ENCODE measurements at places on chromosomes 4 and X.

- DNase-seq, result no peak
Measured at GRCh38 chr4:2937146-2937857, 25.9 kb downstream of the NOP14 start.

- DNase-seq, result no peak
Measured at GRCh38 chr4:53788621-53789020, 197.3 kb upstream of the LNX1 start.

- no peak for DNase-seq
Measured at GRCh38 chr4:15907430-15907829, 31.1 kb downstream of the FGFBP1 start.

GRCh38 chr4:122662701-122663100 lies 41.8 kb upstream of the IL21 start:
- no peak for DNase-seq

DNA sequence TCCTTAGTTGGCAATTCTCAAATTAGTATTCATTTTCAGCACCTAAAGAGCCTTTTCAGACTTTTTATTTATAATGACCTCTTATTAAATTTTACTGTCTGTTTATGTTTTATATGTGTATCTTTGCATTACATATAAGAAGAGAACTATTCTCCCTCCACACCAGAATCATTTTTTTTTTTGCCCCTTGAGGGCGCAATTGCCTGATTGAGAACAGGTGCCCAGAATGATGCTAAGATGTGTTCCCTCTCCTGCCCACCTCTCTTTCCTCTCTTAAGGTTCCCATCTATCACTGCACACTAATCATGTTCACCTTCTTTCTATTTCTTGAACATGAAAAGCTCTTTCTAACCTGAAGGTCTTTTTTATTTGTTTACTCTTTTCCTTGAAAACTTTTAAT lies 44.2 kb upstream of the ADAM29 start:
- DNase-seq, result no peak

- DNase-seq, result no peak
Measured at GRCh38 chr4:187475901-187476300, 519.7 kb upstream of the ZFP42 start.

GRCh38 chr4:58649226-58649625 lies 1539.0 kb upstream of the IGFBP7 start:
- no peak for DNase-seq

DNA sequence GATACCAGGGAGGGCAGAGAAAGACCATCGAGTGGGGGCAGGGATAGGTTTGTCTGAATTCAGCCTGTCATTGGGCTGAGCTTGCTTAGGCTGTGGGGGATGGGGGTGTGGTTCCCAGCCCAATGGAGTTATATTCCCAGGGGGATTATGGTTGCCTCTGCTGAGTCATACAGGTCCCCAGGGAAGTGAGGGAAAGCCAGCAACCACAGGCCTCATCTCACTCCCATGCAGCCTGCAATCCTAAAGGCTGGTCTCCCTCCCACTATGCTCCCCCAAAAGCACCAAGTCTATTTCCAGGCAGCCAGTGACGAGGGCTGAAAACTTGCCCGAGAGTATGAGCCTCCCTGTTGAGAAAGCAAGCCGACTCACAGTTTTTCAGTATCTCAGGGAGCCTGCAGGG lies 39.3 kb downstream of the AFM start:
- DNase-seq, result no peak

GRCh38 chrX:118510111-118510510 lies 14.5 kb downstream of the DOCK11 start:
- no peak for DNase-seq

- DNase-seq, result no peak
Measured at GRCh38 chrX:70190225-70190624, 12.9 kb downstream of the DGAT2L6 start.

DNA sequence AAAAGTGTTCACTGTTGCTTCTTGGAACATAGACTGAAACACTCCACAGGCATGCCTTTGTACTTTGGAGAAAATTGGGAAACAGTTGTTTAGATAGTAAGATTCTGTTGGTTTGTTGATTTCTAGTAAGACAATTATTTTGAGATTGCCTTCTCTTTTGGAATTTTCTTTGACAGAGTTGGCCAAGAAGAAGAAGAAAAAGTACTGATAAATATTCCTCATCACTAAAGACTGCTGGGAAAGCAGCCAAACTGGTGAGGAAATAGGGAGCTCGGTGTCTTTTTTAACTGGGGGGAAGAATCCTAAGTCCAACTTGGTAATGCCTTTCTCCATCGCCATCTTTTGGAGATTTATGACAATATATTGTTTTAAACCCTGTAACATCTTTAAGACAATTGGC lies 370.7 kb downstream of the GPAT3 start:
- no peak for DNase-seq

DNA sequence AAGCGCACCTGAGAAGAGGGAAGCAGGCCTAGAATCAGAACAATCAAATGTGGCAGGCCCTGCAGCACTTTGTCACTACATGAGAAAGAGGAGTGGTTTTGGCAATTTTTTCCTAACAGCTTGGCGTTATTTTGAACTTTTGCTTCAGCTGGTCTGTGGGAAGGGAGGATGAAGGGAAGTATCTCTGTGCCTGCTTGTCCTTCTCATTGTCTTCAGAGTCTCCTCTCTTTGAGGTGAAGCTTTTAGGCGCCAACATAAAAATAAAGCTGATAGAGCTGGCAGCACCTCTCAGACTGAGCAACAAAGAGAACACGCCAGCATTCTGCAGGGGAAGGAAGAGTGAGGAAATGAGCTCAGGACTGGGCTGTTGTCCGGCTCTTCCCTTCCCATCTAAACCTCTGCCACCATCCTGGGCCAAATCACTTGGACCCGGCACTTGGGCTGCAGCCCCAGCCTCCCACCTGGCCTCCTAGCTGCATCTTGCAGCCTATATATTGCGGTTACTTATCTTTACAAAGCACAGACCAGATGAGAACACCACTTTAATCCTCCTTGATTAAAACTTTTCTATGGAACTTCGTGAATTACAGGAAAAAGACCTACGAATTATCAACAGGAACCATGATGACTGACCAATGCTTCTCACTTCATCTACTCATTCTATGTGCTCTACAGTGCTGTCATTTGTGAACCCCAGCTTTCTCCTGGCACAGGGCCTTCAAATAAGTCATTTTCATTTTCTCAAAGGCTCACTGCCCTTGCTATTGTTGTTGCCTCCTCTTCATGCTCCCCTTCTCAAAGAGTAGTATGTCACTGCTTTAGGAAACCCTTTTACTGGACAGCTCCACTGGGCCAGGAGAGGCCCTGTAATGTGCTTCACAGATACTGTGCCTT lies 476.4 kb upstream of the HS3ST1 start:
- DNase-seq, result no peak

GRCh38 chrX:24080704-24081103 lies 25.9 kb downstream of the EIF2S3 start:
- DNase-seq, result peak; percentile 27
